CD4-positive, CD25-positive, alpha-beta regulatory T cell (primary cell): ENCODE measurements at places on chromosomes 11 and 22. TPM values are rescaled to one million over a fixed set of nuclear protein-coding genes. Genes with fewer than 3 reads are reported as not detected.

Gene PLEKHB1
- 21.3 TPM for total RNA-seq

Gene MYRF
- total RNA-seq, result 0.30 TPM

Gene ZC3H12C
- 3.0 TPM for total RNA-seq

Gene MFRP
- not detected for total RNA-seq

Gene SMIM38
- 1.3 TPM for total RNA-seq

Gene RBM14
- total RNA-seq, result 233 TPM

Gene VSIG10L2
- total RNA-seq, result not detected
